ENCODE measurements at places on chromosomes 7 and 10.
A peak's percentile ranks its signal among the peaks of the same experiment; 100 is the strongest.

- no peak for DNase-seq
These were observed 148.4 kb upstream of the PRR15 start for GRCh38 chr7:29415215-29415614.

DNA sequence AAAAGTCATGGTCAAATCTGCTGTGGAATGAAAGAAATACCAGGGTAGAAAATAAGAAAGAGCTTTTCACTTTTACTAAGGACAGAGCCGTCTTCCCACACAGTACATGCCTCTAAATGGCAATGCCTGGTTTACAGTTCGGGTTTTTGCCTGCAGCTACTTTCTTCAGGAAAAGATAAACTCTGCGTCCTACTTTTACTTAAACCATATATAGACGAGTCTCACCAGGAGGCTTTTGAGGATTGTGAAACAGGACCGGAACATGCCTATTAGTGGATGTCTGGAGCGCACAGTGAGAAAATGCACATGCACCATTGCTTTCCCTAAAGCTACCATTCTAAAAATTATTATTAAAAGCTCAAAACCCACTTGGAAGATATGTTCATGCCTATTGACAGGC lies 70.5 kb downstream of the KLF6 start:
- DNase-seq: no peak

- peak; percentile 29 for DNase-seq
These were observed 126.4 kb upstream of the CCDC6 start for GRCh38 chr10:60032723-60033122.

GRCh38 chr7:1693991-1694524 lies 24.0 kb downstream of the ELFN1 start:
- DNase-seq: no peak

GRCh38 chr10:36475746-36476145 lies 649.7 kb upstream of the ANKRD30A start:
- no peak for DNase-seq

GRCh38 chr7:618539-619367 lies 99.1 kb upstream of the PDGFA start:
- DNase-seq: peak; percentile 61
